NCI-H1694 (cell line): ENCODE measurements at places on chromosomes 4 and X.

DNA sequence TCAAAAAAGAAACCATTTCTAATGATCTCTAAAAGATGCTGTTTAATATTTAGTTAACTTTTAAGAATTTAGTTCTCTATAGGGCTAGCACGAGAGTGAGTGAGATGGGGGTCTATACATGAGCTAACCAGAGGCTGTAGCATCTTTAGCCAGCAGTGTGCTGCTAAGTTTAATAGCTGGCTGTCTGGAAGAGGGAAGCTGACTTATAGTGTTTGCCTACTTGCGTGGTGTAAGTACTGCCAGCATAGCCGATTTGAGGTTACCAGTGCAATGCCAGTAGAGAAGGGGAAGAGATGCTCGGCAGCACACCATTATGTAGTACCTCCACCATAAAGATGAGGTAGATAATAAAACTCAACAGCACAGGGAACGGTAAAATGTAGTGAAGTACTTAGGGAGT lies 47.1 kb upstream of the TMEM131L start:
- no peak for DNase-seq

- DNase-seq: no peak
These were observed 147.0 kb downstream of the PDGFC start for GRCh38 chr4:156824451-156825060.

GRCh38 chr4:72063726-72064125 lies 31.9 kb downstream of the NPFFR2 start:
- no peak for DNase-seq

DNA sequence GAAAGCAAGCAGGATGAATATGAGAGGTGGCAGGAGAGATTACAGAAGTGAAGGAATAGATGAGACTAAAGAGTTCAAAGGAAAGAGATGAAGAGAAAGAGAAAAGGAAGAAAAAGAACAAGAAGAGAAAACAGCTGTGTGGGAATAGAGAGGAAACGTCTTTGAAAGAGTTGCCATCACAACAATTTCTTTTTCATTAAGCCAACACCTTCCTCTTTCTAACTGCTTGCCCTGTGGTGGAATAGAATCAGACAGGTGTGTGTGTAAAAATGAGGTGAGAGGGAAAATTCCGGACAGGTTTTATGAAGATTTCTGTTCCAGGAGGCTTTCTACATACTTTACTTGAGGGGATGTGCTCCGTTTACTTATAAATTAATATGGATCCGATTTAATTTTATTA lies 28.8 kb downstream of the DTHD1 start:
- DNase-seq: no peak

DNA sequence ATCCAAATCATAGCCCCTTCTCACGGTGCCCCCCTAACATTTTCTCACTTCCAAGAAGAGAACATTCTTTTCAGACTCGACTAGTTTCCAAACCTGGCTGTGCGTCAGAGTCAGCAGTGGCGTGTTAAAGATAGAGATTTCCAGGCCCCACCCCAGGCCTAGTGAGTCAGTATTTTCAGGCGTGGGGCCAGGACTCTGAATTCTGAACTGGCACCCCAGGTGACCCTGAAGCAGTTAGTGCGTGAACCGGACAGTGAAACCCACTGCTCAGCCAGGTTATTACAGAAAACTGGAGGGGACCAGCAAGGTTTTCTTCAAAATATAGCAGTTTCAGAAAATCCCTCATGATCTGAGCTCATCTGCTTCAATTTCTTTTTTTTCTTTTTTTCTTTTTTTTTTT lies 35.0 kb upstream of the BCOR start:
- no peak for DNase-seq

GRCh38 chrX:44828008-44828605 lies 15.7 kb upstream of the DUSP21 start:
- peak; percentile 19 for DNase-seq

- no peak for DNase-seq
These were observed 340.3 kb downstream of the ZNF674 start for GRCh38 chrX:46204721-46205422.

DNA sequence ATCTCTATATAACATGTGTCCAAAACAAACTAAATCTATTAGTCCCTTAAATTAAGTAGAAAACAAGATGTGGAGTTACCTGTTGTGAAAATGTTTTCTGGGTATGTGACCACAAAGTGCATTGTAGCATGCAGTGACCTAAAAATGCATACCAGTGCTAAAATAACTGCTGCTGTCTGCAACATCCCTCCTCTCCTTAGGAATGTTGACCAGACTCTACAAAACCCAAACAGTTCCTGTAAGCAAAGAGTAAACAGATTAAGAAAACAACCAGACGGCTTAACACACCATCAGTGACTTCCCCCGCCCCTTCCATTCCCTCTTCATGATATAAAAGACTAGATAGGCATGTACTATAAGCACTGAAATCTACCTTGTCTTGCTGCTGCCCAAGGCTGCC lies 15.8 kb upstream of the RAB33B start:
- DNase-seq: no peak

GRCh38 chrX:50161127-50161526 lies 39.7 kb downstream of the AKAP4 start:
- DNase-seq: no peak

DNA sequence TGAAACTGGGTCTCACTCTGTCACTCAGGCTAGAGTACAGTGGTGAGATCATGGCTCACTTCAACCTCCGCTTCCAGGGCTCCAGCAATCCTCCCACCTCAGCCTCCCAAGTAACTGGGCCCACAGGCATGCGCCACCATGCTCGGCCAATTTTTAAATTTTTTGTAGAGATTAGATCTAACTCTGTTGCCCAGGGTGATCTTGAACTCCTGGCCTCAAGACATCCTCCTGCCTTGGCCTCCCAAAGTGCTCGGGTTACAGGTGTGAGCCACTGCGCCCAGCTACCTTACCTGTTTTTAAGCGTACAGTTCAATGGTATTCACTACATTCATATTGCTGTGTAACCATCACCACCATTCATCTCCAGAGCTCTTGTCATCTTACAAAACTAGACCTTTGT lies 41.5 kb downstream of the ING2 start:
- DNase-seq: no peak

GRCh38 chrX:26653050-26653449 lies 437.1 kb downstream of the MAGEB5 start:
- no peak for DNase-seq

- DNase-seq: no peak
These were observed 72.4 kb downstream of the MAP9 start for GRCh38 chr4:155304375-155304774.

- DNase-seq: no peak
These were observed 7.3 kb downstream of the REPS2 start for GRCh38 chrX:16953606-16954211.

- peak; percentile 41 for DNase-seq
These were observed at the start of gene CCDC149 for GRCh38 chr4:24912252-24913118. CCDC149 (minus strand) TSS chr4:24913042; CDS start chr4:24912864, 178 bp downstream.

DNA sequence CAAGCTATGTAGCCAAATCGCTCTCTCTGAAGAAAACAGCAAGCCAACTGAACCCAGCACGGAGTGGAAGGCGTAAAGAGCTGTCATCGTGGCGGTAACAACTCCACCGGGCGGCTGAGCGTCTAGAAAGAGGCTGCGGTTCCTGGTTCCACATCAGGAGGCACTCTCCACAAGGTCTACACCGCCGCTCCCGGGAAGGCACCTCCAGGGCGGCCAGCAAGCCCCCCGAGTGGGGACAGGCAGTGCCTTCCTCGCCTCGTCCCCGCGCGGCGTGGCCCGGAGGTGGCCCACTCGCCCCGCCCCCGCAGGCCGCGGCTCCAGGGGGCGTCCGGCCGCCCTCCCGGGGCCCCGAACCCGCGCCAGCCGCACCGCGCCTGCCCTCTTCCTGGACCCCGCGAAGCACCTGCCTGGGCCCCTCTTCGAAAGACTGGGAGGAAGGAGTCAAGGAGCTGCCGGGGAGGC lies 755 bp downstream of the KLHL8 start:
- peak; percentile 8 for DNase-seq

DNA sequence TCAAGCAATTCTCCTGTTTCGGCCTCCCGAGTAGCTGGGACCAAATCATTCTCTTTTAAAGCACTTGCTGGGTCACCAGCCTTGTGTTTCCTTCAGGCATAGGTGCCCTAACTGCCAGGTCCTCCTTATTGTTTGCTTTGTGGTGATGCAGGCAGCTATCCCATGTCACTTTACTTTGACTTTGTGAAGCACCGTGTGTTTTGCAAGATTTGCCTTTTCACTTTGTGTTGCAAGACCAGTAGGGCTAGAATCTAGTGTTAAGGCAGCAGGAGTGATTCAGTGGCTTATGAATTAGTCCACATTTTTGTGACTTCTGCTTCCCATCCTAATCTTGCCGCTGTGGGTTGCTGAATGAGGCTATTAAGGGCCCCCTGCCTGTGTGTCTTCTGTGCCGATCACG lies 20.2 kb downstream of the SYAP1 start:
- DNase-seq: no peak

GRCh38 chrX:40392599-40392998 lies 188.2 kb upstream of the ATP6AP2 start:
- DNase-seq: no peak

DNA sequence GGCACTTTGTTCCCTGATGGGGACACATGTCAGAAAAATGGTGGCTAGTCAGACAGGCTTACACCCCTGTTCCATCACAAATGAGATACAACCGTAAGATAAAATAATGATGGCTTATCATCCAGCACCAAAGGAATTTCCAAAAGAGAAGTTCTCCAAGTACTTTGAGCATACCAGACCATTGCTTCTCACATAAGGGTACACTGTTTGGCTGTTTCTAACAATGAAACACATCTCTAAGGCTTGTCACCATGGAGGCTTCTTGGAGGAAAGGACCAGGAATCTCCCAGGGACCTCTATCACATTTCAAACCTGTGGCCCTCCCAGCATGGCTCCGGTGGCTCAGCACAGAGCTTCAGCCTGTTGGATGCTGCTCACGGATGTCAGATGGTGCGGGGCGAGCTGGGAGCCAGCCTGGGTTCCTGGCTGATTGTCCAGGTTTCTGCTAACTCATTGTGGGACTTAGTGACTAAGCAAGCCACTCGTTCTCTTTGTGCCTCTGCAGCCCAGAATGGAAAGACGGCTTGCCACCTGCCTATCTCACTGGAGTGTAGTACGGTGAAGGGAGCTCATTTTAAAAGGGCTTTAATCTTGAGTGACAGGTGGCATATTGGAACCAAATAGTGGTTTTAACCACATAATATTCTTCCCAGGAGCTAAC lies 54.5 kb downstream of the FHDC1 start:
- DNase-seq: no peak

GRCh38 chrX:103845165-103845653 lies 13.2 kb upstream of the RAB9B start:
- DNase-seq: peak; percentile 22

- peak; percentile 88 for DNase-seq
These were observed 1028.8 kb upstream of the IGFBP7 start for GRCh38 chr4:58138786-58139668.

DNA sequence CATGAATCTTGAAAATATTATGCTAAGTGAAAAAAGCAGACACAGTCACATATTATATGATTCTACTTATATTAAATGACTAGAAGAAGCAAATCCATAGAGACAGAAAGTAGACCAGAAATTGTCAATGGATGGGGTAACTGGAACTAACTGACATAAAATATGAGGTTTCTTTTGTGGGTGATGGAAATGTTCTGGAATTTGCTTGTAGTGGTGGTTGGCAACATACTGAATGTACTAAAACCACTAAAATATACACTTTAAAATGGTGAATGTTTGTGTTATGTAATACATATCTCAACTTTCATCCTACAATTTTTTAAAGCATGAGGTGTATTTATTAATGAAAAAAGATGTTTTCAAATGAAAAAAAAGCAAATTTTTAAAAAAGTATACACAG lies 14.7 kb downstream of the CNOT6L start:
- DNase-seq: no peak

DNA sequence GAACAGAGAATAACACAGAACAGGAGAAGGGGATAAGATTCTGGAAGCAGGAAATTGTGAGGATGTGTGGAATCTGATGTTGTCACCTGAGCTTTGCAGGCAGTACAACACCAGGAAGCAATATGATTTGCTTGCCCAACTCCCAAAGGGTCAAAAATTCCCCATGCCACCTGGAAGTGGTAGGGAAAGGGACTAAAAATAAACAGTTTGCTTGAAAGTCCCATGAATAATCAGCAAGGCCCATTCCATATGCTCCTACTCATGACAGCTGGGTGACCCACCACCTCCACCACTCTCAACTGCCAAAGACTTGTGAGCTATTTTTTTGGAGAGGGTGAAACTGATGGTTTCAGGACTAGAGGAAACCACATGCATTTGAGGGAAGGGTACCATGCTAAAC lies 168.4 kb downstream of the KCNIP4 start:
- DNase-seq: no peak

DNA sequence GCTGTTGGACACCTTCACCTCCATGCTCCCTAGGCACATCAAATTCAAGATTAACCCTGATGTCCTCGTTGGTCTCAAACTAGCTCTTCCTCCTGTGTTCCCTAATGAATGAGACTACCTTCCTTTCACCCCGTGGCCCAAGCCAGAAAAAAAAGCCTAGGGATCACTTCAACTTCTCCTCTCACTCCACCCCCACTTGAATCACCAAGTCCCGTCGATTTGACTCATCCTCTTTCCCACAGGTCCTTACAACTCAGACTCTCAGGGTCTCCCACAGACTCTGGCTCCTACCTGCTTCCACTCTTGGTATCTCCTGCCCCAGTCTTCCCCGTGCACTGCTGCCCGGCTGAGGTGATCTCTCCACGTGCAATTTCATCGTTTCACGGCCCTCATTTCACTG lies 8.5 kb downstream of the SLC25A43 start:
- DNase-seq: no peak

- no peak for DNase-seq
These were observed 6.6 kb downstream of the ETDC start for GRCh38 chrX:135315864-135316263.

DNA sequence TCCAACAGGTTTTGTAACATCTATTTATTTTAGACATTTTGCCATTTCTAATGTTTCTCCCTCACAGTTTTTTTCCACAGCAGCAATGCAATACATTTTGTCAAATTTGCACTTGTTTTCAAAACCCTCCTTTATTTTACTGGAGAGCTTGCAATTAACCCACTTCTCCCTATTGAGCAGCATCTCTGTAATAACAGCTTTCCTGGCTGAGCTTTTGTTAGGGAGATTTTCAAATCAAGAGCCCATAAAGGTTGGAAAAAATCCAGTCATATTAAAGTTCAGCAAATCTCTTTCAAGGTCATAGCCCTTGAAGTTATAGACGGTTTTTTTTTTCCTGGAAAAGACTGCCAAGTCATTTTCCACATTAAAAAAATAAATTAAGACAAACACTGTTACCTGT lies 450.6 kb upstream of the TENM3 start:
- no peak for DNase-seq

GRCh38 chrX:1239681-1240142 lies 27.3 kb upstream of the CRLF2 start:
- no peak for DNase-seq

- DNase-seq: no peak
These were observed 242.2 kb upstream of the CTSO start for GRCh38 chr4:156195914-156196313.

- no peak for DNase-seq
These were observed 529 bp downstream of the DHRSX start for GRCh38 chrX:2500091-2500802.

- no peak for DNase-seq
These were observed 131.5 kb downstream of the HS3ST1 start for GRCh38 chr4:11297201-11297600.

- no peak for DNase-seq
These were observed 129.1 kb downstream of the FBXO8 start for GRCh38 chr4:174154215-174154854.
